ENCODE measurements at places on chromosomes 7 and 10.

- DNase-seq: no peak
Measured at GRCh38 chr7:106783286-106783685, 81.8 kb upstream of the PIK3CG start.

DNA sequence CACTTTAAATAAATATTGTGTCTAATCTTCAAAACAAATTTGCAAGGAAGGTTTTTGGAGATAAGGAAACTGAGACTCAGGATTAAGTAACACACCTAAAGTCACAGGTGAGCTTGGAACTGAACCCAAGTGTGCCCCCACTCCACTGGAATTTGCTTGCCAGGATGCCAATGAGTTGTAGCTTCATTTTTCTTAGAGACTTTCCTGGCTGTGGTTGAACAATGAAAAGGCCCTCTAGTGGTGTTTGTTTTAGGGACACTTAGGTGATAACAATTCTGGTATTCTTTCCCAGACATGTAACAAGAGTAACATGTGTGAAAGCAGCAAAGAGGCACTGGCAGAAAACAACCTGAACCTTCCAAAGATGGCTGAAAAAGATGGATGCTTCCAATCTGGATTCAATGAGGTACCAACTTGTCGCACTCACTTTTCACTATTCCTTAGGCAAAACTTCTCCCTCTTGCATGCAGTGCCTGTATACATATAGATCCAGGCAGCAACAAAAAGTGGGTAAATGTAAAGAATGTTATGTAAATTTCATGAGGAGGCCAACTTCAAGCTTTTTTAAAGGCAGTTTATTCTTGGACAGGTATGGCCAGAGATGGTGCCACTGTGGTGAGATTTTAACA, 1.5 kb downstream of the IL6 start:
- no peak for DNase-seq

GRCh38 chr10:3822541-3823330, 37.7 kb upstream of the KLF6 start:
- no peak for DNase-seq

GRCh38 chr7:31734456-31734855, 47.4 kb downstream of the PPP1R17 start:
- DNase-seq: no peak

- DNase-seq: no peak
Measured at GRCh38 chr10:62831346-62831745, 15.2 kb upstream of the EGR2 start.

DNA sequence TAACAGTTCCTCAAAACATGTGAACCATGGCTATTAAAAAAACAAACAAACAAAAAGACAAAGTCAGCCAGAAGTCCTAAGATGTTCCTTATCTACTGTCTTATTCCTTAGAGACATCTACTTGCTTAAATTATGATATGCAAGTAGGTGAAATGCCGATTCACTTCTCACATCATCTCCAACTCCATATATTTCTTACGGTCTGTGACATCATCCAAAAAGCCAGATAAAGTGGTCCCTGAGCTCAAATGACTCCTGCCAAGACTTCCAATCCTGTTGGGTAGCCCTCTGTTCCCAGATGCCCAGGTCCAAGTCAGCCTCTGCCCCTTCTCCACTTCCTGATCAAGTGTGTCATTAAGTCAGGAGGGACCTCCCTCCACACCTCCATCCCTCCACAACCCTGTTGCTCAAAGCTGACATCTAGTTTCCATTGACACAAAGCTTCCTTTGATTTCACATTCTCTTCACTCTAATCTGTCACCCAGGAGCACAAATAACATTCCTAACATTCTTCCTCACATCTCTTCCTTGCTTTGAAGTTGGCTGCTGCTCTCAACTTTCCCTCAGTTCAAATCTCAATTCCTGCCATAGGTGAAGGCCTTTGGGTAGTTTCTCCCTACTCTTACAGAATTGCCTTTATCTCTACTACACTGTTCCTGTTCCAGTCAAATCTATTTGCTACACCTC, 56.1 kb upstream of the PDLIM1 start:
- DNase-seq: no peak

- DNase-seq: no peak
Measured at GRCh38 chr7:50610521-50611277, 45.5 kb upstream of the DDC start.

DNA sequence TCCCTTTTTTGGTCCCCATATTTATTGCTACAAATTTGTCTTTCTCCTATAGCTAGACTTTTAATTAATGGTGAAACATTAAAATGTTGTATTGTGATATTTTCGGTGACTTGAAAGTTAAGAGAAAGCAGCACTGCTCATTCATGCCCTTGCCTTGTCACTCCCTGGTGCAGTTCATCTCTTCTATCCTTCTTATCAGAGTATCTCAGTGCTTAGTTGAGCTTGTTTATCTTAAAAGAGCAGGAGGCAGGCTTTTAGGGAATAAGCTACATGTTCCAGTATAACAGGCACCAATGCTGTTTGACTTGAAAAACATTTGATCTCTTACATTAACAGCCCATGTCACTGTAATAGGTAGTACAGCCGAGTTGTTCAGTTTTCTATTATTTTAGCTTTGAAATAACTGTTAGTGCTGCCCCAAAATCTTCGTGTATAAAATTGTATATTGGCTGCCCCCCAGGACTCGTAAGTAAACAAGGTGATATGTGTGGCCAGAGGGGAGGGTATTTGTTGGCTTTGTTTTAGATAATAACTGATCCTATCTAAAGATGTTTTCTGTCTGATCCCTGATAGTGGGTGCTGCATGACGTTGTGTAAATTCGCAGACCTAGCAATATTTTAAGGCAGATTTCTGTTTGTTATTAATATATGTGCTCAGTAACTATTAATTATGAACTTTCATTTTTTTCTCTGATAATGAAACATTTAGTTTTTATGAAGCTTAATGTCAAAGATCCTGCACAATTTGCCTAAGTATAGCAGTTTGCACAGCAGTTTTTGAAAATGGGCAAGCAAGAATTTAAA, 96.5 kb downstream of the BTRC start:
- no peak for DNase-seq

GRCh38 chr10:128369101-128369650, 243.0 kb upstream of the MKI67 start:
- DNase-seq: no peak

DNA sequence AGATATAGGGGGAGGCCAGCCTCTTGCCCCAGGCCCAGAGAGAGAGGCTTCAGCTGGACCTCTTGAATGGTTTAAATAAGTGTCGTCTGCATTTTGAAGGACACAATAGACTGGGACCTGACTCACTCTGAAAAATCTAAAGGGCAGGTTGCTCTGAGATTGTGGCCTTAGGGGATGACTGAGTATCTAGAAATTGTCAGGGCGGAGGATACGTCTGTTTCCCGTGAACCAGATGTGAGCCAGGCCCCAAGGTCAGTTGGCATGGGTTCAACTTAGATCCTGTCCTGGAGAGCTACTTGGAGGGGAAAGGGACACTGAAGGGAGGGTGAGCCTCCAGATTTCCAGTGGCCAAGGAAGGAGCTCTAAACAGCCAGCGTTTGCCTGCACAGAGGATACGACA, 110.2 kb downstream of the CHN2 start:
- no peak for DNase-seq

GRCh38 chr7:1872191-1873069, 202.4 kb downstream of the ELFN1 start:
- DNase-seq: no peak

- DNase-seq: no peak
Measured at GRCh38 chr7:1455241-1455939, 3.9 kb downstream of the MICALL2 start.

DNA sequence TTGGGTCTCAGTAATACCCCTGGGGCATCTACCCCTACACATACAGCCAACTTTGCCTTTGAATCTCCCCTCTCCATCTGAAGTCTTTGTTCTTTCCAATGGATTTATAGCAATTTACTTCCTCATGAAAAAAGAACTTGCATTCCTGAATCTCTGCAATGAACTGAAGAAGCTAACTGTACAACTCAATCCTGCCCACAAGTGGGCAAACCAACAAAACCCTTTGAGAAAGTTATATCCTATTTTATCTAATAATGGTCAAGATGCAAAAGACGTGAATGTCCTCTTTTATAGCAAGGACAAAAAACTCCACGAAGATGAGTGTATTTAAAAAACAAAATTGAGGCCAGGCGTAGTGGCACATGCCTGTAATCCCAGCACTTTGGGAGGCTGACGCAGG, 991.3 kb downstream of the LRMDA start:
- DNase-seq: no peak
